ENCODE measurements at places on chromosomes 6 and 20. TPM values are rescaled to one million over a fixed set of nuclear protein-coding genes. Genes with fewer than 3 reads are reported as not detected.

SLC22A2 gene
- total RNA-seq: not detected

GSTA2 gene
- total RNA-seq: not detected

ATG5 gene
- total RNA-seq: 50.2 TPM

SLC22A7 gene
- total RNA-seq: not detected

SLC44A4 gene
- total RNA-seq: 0.22 TPM

GPANK1 gene
- 17.1 TPM for total RNA-seq

UBE3D gene
- total RNA-seq: 6.6 TPM

BFSP1 gene
- total RNA-seq: 1.3 TPM

ARHGAP40 gene
- total RNA-seq: not detected

OLIG3 gene
- total RNA-seq: not detected

PERP gene
- total RNA-seq: 28.5 TPM

ACOT13 gene
- total RNA-seq: 15.1 TPM

ABHD16B gene
- total RNA-seq: not detected

HS3ST5 gene
- total RNA-seq: not detected

ASIP gene
- total RNA-seq: not detected

PREX1 gene
- 10.9 TPM for total RNA-seq

LCA5 gene
- 11.5 TPM for total RNA-seq

FITM2 gene
- 9.8 TPM for total RNA-seq

MUC21 gene
- total RNA-seq: not detected
